ENCODE measurements at places on chromosomes 5 and 9. TPM values are rescaled to one million over a fixed set of nuclear protein-coding genes. Genes with fewer than 3 reads are reported as not detected.

GRCh38 chr5:178363501-178364325, 131.1 kb upstream of the PHYKPL start:
- no peak for DNase-seq

DNA sequence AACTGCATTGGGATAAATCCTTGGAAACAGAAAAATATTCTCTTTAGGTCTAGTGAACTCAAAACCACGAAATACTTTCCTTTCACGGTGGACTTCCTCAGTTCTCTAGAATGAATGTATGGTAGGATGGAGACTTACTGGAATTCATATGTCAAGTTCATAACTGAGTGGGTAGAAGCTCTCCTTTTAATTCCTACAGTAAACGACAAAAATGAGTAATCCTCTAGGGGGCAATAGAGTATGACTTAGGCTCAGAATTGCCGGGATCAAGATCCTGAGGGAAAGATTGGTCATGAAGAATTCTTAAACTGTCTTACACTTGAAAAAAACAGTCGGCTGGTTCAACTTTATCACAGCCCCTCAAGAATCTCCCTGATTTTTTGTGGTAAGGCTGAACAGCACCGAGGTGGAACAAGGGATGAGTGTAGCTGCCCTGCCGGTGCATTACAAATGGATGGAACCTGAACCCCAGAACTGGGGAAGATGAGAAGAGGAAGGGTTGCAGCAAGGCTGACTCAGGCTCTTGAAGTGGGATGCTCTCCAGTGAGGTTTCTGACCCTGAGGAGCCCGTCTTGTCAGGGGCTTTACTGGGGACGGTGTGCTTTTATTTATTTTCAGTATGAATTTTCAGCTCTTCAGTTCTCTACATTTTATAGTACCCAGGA, 14.0 kb upstream of the LOX start:
- DNase-seq = no peak

DNA sequence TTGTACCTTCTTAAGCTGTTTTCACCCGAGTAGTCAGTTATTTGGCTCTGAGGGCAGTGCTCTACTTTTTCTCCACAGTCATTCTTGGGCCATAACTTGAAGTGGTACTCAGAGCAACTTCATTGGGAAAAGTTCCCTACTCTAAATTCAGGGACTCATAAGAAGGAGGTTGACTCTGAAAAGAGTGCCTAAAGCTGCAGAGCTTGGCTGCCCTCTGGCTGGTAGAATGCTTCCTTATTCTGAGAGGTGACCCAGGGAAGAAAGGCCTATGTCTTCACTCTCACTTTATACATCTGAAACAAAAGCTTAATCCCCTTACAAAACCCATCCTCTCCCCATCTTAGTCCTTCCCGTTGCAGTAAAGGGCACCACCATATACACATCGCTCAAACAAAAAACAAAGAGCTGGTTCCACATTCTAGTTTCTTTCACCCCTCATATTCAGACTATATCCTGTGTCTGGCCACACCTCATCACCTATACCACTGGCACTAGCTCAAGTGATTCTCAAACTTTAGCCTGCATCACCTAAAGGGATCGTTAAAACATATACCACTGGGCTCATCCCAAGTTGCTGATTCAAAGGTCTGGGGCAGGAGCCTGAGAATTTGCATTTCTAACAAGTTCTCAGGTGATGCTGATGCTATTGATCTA, 7.9 kb downstream of the IGIP start:
- no peak for DNase-seq

DNA sequence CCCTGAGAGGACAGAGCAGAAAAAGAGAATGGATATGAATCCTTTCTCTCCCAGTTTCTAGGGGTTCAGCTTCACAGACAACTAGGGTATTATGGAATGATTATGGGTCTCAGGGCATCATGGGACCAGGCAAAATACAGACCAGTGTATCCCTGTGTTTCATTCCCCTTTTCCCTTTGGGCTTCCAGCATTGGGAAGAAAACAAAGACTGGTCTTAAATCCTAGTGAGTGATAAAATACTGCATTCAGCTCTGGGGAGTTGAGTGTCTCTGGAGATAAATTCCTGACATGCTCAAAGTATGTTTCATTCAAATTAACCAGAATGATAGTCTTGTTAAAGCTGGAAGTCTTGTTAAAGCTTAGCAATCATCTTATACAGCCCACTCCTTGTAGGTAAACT, 2.4 kb upstream of the POU4F3 start:
- DNase-seq = no peak

DNA sequence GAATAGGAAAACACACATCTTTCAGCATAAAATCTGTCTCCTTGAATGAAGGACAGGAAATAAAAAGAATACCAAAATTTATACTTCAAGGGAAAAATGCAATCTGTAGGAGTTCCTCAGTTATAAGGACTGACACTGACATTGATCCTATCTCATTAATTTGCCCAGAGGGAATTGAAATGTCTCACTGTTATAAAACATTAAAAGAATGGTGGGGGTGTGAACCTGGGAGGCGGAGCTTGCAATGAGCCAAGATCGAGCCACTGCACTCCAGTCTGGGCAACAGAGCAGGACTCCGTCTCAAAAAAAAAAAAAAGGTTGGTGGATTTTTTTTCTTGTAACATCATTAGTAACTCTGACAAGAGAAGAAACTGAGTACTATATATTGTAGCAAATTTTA, 60.8 kb downstream of the TTLL11 start:
- DNase-seq = no peak

DNA sequence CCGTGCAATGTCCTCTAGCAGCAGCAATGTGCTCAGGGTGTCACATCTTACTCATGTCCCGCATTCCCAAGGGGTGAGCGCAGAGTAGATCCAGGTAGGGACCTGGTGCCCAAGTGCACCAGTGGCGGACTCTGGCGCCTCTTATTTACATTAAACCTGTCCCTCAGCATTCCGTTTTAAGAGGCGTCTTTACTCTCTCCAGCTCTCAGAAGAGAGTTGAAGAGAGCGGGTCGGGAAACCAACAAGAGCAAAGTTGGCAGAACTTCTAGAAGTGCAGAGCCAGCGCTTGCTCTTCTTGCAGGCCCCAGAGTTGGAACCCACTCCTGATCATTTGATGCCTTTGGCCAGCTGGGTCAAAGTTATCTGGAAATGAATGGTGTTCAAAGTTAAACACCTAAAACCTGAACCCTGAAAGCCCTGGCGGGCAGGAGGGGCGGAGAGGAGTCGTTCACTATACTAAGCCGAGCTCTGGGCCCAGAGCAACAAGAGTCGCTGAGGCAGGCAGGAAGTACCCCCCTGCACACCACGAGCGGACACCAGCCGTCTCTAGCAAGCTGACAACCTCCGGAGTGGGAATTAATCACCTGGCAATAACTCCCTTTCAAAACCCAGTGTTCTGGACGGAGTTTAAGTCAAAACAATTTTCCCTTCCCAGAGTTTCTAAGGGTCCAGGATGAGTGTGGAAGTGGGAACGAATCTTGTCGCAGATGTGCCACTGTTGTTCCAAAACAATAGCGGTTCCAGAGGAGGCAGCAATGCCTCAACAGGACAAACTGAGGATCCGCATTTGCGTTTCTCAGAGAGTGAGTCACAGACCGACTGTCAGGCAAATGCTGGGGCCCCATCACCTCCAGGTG, 122.8 kb downstream of the TMEM161B start:
- DNase-seq = peak; percentile 6

DNA sequence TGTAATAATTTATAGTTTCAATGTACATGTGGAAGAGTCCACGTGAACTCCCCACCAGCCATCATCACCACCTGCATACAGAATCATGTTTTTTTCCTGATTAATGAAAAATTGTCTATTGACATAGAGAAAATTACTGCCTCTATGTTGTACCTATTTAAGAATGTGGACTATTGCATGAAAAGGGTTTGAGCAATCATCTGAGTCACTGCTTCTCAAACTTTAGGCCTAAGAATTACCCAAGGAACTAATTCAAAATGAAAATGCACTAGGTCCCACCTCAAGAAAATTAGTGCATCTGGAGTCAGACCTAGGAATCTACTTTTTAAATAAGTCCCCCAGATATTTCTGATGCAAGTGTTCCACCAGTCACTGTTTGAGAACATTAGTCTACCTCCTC, 709.3 kb downstream of the MAT2B start:
- DNase-seq = no peak

DNA sequence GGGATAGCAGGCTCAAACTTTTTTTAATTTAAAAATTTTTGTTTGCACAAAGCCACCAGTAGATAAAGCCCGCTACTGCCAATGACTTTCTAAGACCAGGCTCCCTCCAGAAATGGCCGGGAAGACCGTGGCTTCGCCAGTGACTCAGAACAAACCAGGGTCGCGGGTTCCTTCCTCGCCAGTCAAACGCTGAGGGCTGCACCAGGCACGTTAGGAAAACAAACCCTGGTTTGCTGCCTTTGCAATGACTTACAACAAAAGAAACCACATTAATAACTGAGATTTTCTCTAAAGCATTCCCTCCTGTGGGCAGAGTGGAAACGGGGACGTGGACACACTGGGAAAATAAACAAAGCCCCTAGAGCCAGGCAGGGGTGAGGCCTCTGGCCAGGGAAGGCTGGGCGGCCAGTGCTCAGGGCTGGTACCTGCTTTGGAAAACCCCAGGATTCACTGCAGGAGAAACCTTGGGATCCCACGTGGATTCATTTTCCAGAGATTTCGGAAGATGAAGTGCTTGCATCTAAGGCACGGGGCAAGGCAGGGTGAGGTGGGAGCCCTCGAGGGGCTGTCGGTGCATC, 3.8 kb downstream of the PRRX2 start:
- no peak for DNase-seq

GRCh38 chr9:120756531-120756930, 36.7 kb downstream of the FBXW2 start:
- no peak for DNase-seq

GRCh38 chr5:74651710-74652109, 11.2 kb upstream of the ENC1 start:
- no peak for DNase-seq

DNA sequence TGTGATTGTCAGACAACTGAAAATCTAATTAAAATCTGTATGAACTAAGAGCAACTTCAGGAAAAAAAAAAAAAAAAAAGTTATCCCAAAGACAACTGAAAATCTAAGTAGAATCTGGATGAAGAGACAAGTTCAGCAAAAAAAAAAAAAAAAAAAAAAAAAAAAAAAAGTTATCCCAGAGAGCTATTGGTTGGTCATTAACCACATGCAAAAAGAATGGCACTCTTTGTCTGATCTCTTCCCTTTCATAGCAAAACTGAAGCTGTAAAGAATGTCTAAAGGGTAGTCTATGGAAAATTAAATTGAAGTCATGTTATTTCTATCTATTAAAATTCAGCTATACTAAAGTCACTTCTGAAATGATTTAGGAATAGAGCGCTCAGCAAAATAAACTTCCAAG, 32.9 kb downstream of the STRBP start:
- no peak for DNase-seq

DNA sequence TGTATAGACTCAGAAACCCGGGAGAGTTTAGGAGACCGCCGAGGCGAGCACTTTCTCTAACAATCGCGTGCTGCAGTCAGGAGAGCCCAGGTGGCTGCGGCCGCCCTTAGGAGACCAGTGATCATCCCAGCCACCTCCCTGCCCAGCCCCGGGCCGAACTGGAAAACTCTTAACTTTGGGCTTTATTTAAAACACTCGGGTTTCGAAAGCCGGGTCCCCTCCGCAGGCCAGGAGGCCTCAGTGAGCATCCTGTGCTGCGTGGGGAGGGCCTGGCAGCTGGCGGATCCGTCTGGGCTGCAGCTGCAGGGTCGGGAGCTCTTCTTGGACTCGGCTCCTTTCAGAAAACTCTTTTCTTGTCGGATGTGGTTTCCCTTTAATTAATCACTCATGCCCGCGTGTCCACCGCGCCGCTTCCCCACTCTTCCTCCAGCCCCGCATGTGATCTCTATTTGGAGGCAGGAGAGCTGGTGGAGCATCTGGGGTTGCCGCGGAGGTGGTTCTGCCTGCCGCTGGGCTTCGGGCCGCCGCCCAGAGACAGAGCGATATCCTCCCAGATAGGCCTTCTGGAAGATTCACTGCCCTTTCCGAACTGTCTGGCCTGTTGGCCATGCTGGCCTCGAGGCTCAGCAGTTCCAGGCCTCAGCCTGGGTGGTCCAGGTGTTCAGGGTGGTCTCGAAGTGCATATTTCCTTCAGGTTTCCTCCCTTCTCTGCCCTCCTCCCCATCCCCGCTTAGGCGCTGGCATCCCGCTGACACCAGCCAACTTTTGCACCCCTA, 59.5 kb downstream of the TMEM174 start:
- no peak for DNase-seq

- DNase-seq = no peak
These were observed 66.4 kb upstream of the COL15A1 start for GRCh38 chr9:98877311-98877710.

DNA sequence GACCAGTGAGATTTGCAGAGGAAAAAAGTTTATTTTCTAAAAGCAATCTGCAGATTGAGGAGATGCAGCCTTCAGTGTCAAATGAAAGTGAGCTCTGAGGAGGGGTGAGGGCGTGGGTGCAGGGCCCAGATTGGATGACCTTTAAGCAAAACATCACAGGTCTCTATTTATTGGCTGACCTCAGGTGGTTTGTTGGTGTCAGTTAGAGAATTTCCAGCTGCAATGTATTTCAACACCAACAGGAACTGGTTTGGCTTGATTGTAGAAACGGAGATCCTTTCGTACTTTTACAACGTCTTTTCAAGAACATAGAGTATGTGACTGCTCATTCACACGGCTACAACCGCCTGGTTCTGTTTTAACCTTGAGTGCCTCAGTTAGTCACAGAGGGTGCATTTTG, 1069.1 kb downstream of the EFNA5 start:
- DNase-seq = peak; percentile 15

GRCh38 chr9:14352503-14352902, 38.6 kb upstream of the NFIB start:
- DNase-seq = no peak

- no peak for DNase-seq
These were observed 568.0 kb downstream of the ANXA1 start for GRCh38 chr9:73719660-73720059.

- DNase-seq = no peak
These were observed 438 bp upstream of the PAPPA start for GRCh38 chr9:116152941-116153764.

GRCh38 chr5:90226433-90227099, 183.0 kb downstream of the CETN3 start:
- DNase-seq = no peak

GRCh38 chr9:87113874-87114273, 166.6 kb upstream of the GAS1 start:
- no peak for DNase-seq

DNA sequence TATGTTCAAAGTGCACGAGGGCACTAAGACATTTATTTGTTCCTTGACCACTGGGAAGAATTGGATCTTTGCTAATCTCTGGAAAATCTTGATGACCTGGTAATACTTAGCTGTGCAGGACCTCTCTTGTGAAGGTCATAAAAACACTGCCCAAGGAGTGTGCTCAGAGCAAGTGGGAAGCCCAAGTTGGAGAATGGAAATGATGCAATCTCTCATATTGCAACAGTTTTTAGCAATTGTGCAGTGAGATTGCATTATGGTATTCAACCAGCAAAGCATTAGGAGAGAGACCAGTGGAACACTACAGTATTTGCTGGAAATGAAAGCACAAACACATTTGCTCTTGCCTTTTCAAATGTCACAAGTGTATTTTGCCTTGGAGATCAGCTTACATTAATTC, 34.5 kb downstream of the TXNDC8 start:
- no peak for DNase-seq

- DNase-seq = no peak
These were observed 82.1 kb downstream of the PRKACG start for GRCh38 chr9:68931821-68932220.

Gene ABCA2
- 46.6 TPM for polyA plus RNA-seq

Gene MARVELD2
- polyA plus RNA-seq = 30.5 TPM

Gene SLCO6A1
- not detected for polyA plus RNA-seq

Gene CXCL14
- 23.0 TPM for polyA plus RNA-seq

Gene DDX4
- 0.12 TPM for polyA plus RNA-seq

Gene CDK5RAP2
- 75.8 TPM for polyA plus RNA-seq

Gene BTNL8
- polyA plus RNA-seq = 0.65 TPM
